A673 (cell line): ENCODE measurements at places on chromosomes 13 and 19. TPM values are rescaled to one million over a fixed set of nuclear protein-coding genes. Genes with fewer than 3 reads are reported as not detected.

DNA sequence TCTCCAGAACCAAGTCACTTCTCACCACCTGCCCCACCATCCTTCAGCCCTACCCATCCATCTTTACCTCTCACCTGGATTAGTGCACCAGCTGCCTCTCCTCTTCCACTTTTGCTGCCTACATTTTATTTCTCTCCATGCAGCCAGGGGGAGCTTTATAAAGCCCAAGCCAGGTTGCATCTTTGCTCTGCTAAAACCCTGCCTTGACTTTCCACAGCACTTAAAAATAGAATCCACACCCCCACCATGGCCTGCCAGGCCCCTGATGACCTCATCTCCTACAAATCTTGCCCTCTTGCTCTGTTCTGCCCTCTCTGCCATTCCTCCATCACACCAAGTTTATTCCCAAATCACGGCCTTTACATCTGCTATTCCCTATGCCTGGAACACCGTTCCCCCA, 1.8 kb downstream of the HOOK2 start:
- DNase-seq = no peak

DNA sequence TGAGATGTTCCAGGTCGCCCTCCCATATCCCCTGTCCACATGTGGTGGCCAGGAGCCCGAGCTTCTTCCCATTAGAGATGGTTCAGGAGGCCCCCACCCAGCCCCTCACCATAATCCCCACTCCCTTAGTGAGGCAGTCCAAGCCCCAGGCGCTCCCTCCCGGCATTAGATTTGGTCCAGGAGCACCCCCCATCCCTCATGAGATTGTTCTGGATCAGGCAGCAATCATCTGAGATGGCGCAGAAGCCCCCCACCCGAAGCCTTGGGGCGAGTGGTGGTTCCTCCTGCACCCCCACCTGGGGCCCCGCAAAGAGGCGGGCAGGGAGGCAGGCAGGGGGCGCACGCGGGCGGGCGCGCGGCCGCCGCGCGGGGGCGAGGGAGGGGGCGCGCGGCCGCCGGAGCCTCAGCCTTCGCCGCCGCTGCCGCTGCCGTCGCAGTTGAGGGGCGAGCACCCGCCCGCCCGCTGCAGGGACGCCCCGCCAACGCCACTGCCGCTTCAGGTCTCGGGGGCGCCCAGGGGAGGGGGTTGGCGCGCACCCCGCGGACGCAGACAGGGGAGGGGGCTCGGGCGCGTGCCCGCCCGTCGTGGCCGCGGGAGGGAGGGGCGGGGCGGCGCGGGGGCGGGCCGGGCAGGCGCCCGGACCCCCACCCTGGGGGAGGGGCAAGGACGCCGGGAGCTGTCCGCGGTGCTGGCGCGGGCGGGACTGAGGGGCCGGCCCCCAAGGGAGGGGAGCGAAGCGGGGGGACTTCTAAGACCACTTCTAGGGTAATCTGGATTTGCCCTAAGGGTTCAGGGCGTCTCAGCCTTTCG, 46.4 kb upstream of the SHKBP1 start:
- peak; percentile 69 for DNase-seq

The CCNE1 gene
- 8.9 and 12.0 TPM in 2 replicates for total RNA-seq

GRCh38 chr13:29538652-29539040, 56.8 kb downstream of the SLC7A1 start:
- DNase-seq = no peak

GRCh38 chr19:46944918-46945628, 74.6 kb upstream of the NPAS1 start:
- DNase-seq = peak; percentile 91
